NCI-H1436 treated with DMSO at 0.1 percent for 48 hours (cell line): ENCODE measurements at places on chromosomes 11 and 22.

DNA sequence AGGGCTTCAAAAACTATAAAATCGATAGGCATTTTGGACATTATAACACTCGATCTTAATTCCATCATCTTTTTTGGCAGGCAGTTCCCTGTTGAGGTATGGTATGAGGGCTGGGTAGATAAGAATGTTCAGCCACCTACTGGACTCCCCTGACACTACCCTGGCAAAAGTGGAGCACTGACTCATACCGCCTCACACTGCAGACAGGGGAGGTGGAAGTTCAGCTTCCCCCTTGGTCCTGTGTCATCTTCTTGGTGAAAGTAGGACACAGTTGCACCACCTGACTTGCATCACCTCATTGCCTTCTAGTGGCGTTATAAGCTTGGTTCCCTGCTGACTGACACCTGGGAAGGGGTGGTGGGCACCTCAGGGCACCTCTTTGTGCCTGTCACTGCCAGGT lies 30.4 kb downstream of the PAAF1 start:
- no peak for DNase-seq

DNA sequence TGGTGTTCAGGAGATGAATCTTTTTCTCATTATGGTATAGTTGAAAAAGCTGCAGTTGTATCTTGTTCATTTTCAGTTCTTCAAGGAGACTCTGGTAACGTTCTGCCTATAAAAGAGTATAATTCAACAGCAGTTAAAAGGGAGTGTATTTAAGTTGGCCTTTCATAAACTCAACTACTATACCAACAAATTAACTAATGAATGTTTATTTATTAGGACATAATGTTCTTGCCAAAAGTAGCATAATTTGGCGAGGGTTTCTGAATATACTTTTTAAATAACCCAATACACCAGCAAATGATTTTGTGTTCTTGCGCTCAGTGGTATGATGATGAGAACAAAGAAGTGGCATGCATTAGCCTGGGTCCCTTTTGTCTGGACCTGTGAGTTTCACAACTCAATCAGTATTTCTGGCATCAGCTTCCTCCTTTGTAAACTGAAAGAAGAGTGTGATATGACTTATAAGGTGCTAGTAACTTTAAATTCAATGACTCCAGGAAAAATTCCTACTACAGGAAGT lies 10.9 kb downstream of the SMC1B start:
- no peak for DNase-seq

- DNase-seq: no peak
These were observed 27.5 kb downstream of the TBC1D22A start for GRCh38 chr22:46789992-46790391.

DNA sequence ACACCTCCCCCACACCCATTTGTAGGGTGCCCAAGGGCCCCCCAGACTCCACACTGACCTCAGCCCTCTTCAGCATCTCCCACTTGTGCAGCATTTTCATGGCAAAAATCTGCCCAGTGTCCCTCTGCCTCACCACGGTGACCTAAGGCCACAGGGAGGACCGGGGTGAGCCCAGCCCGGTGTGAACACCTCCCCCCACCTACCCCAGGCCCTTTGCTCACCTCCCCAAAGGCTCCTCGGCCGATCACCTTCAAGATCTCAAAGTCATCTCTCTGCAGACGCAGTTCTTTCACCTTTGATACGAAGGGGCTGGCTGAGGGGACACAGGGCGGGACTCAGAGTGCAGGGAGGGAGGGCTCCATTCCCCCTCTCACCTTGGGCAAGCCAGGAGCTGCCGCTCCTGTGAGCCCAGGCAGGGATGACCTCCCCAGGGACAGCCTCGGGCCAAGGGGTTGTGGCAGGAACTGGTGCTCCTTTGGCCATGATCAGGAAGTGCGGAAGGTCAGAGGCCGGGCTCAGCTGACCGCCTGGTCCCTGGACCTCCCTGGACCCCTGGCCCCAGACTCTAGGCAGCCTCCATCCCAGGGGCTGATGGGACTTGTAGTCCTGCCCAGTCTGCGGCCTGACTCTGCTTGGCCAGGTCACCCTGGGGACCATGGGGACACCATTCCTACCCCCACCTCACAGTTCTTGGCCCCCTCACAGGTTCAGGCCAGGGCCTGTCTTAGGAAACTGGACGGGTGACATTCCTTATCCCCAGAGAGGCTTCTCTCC lies 2.7 kb downstream of the CDC42BPG start:
- no peak for DNase-seq

- DNase-seq: no peak
These were observed 729 bp downstream of the IL17RA start for GRCh38 chr22:17085277-17086181.

- no peak for DNase-seq
These were observed 205.6 kb downstream of the ADAMTS15 start for GRCh38 chr11:130653838-130654636.

GRCh38 chr11:22624742-22625447 lies 728 bp downstream of the FANCF start:
- DNase-seq: peak; percentile 2

DNA sequence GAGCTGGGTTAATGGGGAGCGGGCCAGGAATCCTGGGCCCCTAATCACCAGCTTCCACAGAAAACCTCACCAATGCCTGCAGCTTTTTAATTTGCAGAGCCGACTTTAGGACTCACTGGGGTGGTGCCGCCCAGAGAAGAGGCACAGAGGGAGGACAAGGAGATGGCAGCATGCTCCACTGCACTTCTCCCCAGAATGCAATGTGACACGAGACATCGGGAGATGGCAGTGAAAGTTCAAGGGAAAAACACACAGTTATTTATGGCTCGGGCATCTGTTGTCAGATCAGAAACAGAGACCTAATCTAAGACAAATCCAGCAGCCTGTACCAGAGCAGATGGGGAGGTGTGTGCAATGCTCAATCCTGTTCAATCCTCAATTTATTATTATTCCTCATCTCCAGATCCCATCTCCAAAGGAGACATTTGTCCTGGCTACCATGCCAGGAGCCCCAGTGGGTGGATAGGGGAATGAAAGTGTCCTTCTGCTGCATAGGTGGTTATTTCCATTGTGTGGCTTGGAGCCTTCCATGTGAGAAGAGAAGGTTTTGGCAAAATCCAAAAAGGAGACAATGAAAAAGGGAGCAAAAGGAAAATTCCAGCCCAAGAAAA lies 250.0 kb downstream of the NXPE2 start:
- DNase-seq: no peak

- DNase-seq: no peak
These were observed 2.3 kb upstream of the CLPB start for GRCh38 chr11:72436661-72437060.

DNA sequence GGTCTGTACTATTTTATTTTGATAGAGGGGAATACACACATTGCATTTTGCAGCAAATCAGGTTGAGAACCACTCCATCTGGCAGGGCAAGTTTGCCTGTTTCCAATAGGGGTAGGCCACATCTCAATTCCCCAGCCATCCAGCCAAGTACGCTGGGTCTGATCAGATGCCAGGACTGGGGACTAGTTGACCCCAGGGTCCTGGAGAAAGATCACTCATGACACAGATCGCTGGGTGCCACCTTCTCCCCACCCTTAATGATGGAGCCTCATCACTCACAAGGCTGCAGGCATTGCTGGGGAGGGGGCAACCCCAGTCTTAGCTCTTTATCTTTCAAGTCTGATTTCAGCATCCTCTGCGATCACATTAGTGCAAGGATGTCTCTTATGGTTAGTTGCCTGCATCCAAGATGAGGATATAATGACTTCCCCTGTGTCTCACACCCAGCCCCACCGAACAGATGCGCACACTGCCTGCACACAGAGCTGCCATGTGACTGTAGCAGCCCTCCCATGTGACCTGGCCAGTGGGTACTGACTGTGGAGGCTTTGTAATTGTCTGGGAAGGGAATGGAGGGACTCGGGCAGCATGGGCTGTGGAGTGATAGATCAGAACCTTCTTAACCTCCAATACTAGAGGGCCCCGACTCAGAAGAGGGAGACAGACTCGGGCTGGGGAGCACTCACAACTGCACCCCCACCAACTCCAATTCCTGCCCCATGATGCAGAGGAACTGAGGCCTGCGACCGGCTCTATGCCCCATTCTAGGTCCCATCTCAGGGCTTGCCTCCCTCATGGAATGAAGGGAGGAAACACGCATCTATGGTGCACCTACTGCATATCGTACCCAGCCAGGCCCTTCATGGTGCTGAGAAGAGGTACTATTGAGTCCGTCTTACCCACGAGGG lies 155.8 kb downstream of the DSCAML1 start:
- DNase-seq: no peak

- no peak for DNase-seq
These were observed 15.7 kb downstream of the SLC5A1 start for GRCh38 chr22:32058656-32059260.

DNA sequence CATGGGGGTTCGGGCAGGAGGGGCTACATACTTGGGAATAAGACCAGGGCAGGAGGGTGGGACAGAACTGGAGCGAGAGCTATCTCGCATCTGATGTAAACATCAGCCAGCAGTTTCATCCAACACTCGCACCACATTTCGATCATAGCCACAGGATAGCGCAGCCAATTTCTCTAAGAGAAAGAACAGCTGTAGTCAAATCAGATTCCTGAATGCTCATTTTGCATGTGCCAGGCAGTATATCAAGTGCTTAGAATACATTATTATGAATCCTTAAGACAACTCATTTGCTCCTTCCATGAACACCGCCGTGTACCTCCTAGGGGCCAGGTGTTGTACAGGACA lies 14.5 kb downstream of the DGCR2 start:
- DNase-seq: no peak

DNA sequence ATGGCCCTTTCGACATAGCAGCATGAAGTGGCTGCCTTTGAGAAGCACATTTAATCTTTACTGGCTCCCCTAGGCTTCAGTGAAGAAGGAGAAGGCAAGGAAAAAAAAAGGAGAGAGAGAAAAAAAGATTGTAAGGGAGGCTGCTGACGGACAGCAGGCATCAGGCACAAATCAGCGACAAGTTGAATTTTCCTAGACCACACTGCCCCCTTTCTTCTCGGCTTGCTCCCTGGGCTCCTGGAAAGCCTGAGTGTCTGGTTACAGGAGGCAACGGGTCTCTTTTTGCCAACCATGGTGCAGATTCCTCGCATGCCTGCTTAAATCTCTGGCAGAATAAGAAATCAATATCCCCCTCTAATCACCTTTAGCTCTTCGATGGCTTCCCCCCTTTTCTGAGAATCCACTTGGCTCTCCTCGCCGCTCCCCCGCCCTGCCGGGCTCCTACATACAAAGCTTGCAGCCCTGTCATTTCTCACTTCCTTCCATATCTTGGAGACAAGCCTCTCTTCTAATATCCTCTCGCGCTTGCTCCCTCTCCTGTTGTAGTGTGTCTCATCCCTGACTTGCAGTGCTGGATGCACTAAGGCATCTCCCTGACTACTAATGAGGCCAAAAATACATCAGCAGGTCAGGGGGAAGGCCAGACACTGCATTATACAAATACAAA lies 14.3 kb downstream of the BLID start:
- DNase-seq: no peak

- no peak for DNase-seq
These were observed 31.4 kb upstream of the ACR start for GRCh38 chr22:50706481-50707125.

- no peak for DNase-seq
These were observed 115.9 kb upstream of the CCDC179 start for GRCh38 chr11:22976146-22976545.

- DNase-seq: no peak
These were observed 68.0 kb downstream of the ZBTB44 start for GRCh38 chr11:130246738-130247137.

GRCh38 chr11:37141707-37142106 lies 543.7 kb upstream of the RAG2 start:
- no peak for DNase-seq

GRCh38 chr11:79094616-79095015 lies 346.2 kb downstream of the TENM4 start:
- no peak for DNase-seq

GRCh38 chr22:37753746-37754145 lies 54.0 kb upstream of the GCAT start:
- no peak for DNase-seq

- no peak for DNase-seq
These were observed 833 bp upstream of the ME3 start for GRCh38 chr11:86673055-86673843.

DNA sequence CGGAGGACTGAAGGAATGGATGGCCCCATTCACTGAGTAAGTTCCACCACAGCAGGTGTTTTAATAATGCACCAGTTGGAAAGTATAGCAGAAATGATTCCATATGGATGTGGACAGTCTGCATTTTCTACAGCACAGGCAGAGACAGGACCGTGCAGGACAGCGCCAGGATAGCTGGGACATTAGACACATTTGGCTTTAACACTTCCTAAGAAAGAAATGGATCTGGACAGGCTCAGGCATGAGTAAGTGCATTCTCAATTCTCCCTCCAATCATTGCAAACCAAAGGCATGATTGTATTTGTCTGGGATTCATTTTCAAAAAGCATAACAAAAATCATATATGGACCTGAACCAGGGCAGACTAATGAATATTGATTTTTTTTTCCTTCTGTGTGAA lies 233.0 kb upstream of the POU2AF2 start:
- DNase-seq: no peak

DNA sequence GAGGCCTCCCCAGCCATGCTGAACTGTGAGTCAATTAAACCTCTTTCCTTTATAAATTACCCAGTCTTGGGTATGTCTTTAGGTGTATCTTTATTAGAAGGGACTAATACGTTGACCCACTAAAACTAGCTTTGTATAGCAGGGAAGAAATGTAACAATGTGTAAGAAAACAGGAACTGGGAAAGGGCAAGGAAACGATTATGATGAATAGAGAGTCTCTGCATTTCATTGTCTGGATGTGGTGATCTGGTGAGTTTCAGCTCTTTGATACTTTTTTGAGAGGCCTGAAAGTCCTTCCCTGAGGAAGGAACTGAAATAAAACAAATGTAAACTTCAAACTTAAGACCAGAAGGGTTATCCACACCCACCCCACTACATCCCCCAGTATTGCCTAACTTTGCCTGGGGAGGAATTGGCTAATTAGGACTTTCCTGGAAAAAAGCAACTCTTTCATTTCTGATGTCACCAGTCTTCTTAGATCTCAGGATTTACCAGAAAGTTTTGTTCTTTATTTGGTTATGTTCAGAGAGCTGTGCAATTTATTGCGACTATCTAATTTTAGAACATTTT lies 119.0 kb downstream of the LDLRAD3 start:
- no peak for DNase-seq

DNA sequence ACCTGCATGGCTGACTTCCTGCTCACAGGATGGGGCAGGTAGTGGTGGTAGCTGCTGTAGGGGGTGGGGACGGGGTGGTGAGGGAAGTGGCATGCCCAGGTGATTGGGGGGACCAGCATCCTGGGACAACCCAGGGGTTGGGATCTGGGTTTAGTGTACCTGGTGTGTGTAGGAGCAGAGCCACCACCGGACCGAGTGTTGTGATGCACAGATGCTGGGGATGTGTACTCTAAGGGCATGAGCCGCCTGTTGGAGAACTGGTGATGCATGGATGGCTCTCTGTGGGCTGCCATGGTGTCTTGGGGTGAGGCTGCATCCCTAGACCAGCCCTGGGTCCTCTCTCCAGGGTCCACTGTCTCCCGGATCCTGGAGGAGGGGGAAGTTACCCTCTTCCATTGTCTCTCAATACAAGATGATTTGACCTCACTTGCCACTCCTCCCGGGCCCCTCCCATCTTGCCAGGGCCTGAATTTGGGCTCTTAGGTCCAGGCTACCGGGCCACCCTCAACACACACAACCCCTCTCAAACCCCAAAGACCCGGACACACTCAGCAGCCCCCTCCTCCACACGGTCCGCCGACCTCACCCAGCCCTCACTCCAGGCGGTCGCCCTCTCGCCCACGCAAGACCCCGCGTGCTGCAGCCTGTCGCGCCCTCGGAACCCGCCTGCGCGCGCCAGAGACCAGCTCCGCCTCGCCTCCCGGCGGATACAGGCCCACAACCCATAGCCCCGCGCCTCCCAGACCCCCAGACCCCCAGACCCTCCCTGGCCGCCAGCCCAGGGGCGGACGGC lies 619 bp downstream of the LRRC75B start:
- no peak for DNase-seq

- no peak for DNase-seq
These were observed 369 bp downstream of the XRRA1 start for GRCh38 chr11:74948546-74948897.
